Vein endothelial cell (primary cell): ENCODE measurements at places on chromosomes 11 and 22. TPM values are rescaled to one million over a fixed set of nuclear protein-coding genes. Genes with fewer than 3 reads are reported as not detected.

Gene RASL10A
- 0.96 and 1.3 TPM in 2 replicates for total RNA-seq

Gene MMP13
- total RNA-seq, result not detected in 2 replicates

Gene CDC42EP2
- total RNA-seq, result 30.0 and 31.0 TPM in 2 replicates

Gene PIWIL4
- total RNA-seq, result 0.57 and 0.65 TPM in 2 replicates

Gene INTS4
- total RNA-seq, result 36.6 and 43.1 TPM in 2 replicates

Gene PKDREJ
- total RNA-seq, result not detected in 2 replicates

Gene RAB36
- 1.6 and 2.8 TPM in 2 replicates for total RNA-seq

Gene SLC22A6
- not detected in 2 replicates for total RNA-seq

Gene MOGAT2
- not detected in 2 replicates for total RNA-seq

Gene GAL3ST1
- total RNA-seq, result not detected in 2 replicates

Gene DNAJB7
- under 0.01 TPM in 1 of 2 replicates, not detected in the other for total RNA-seq

Gene NCR3LG1
- 8.5 and 12.3 TPM in 2 replicates for total RNA-seq

Gene BEST1
- not detected in 2 replicates for total RNA-seq

Gene OR51I1
- total RNA-seq, result not detected in 2 replicates

Gene FXYD2
- total RNA-seq, result under 0.01 and 2.3 TPM in 2 replicates

Gene MPPED2
- 0.33 TPM in 1 of 2 replicates, not detected in the other for total RNA-seq

Gene PDE3B
- total RNA-seq, result 0.29 and 0.33 TPM in 2 replicates

Gene TLCD5
- total RNA-seq, result 5.2 and 6.6 TPM in 2 replicates

Gene OR10A2
- not detected in 2 replicates for total RNA-seq

Gene GAL
- 1.5 and 2.9 TPM in 2 replicates for total RNA-seq

Gene KREMEN1
- 0.65 and 0.67 TPM in 2 replicates for total RNA-seq

Gene DDX25
- not detected in 2 replicates for total RNA-seq

Gene FAM227A
- 2.1 and 2.3 TPM in 2 replicates for total RNA-seq

Gene PAK1
- total RNA-seq, result 0.86 and 0.98 TPM in 2 replicates

Gene CD3D
- not detected in 2 replicates for total RNA-seq
